ENCODE measurements at places on chromosomes 1 and 21.

- no peak for DNase-seq
These were observed 39.4 kb upstream of the ZNF326 start for GRCh38 chr1:89955311-89956205.

DNA sequence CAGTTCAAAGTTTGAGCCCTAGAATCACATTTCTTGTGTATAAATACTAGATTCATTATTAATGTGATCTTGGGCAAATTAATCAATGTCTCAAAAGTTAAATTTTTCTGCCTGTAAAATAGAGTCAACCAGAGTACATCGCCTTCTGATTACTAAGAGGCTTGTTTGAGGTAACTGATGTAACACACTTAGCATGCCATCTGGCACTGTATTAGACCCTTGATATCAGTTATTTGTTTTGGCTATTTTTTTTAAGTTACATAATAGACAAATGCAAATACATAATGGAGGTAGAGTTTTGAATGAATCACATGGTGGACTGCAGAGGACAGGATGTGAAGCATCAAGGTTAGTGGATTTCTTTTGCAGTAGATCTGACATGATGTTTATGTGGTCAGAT lies 298.4 kb downstream of the ADGRL2 start:
- DNase-seq = peak; percentile 2

DNA sequence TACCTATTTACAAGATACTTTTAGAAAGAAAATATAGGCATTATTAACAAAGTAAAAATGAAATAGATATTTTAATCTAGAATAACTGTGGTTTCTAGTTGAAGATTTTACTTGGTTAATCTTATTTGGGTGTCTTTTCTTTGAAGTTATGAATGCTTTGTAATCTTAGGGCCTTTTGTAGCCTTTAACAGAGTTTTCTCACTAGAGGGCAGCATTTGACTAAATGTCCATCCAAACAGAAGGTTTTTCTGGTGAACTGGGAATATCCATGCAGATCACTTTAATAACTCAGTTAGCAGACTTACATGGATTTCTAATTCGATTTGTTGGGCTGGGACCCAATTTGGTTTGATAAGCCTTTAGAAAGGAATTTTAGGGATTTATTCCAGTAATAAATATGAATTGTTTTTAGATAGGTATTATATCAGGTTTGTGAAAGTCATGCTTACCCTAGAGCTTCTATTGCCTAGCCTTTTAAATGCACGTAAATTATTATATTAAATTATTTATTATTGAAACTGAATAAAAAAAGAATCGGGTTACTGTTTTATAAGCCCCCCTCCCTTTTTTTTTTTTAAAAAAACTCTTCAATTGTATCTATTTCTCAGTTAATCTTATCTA lies 119.7 kb downstream of the ZNF326 start:
- peak; percentile 67 for DNase-seq

GRCh38 chr1:84374991-84375696 lies 23.1 kb upstream of the DNASE2B start:
- no peak for DNase-seq

GRCh38 chr1:23081376-23081775 lies 62.1 kb downstream of the KDM1A start:
- DNase-seq = no peak

DNA sequence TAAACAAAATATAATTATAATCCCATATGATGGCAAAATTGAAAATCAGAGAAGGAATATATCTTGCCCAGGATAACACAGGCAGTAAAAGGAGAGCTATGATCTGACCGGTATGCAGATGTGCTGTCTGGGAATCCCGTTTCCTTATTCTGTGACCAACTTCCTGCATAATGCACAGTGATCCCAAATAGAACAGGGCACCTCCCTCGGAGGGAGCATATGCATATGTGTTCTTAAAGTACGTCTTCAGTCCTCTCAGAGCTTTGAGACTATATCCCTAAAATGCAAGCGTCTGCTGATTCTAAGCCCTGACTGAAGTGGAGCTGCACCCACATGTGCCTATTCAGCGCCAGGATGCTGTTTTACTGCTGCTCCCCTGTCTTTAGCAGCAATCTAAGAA lies 366.1 kb upstream of the PTBP2 start:
- DNase-seq = no peak

- DNase-seq = no peak
These were observed 9.4 kb downstream of the C1orf162 start for GRCh38 chr1:111483166-111483565.

GRCh38 chr1:42047508-42047880 lies 105.7 kb upstream of the GUCA2B start:
- no peak for DNase-seq

- DNase-seq = no peak
These were observed 53.4 kb downstream of the DPH5 start for GRCh38 chr1:100972185-100972584.

DNA sequence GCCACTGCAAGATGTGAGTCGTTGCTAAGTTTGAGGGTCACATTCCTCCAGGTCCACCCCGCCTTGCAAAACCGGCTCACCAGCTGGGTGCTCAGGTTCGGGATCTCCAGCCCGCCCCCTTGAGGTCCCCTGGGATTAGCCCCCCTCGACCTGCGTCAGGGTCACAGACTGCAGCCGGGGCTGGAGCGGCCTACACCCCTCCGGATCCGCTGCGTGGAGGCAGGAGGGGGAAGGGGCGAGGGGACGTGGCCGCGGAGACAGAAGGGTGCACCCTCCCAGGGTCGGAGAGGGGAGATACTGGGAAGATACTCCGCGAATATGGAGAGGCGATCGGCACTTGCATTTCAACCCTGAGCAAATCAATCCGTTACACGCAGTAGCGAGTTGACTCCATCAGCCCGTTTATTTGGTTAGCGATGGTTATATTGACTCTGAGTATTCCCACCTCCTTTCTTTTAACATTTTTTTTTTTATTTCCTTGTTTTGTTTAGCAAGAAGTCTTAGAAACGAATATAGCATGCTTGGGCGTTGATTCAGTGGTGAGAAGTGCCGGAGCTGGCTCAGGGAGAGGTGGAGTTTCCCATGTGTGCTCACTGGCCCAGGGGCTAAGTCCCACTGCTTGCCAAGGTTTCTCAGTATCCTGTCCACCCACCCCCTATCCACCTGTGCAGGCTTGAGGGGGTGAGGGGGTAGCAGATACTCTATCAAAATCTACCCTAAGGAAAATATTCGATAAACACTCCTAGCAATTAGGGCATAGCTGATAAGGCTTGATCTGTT lies 997 bp downstream of the IFNAR2 start:
- DNase-seq = peak; percentile 45

GRCh38 chr1:2628191-2628932 lies 4.5 kb downstream of the MMEL1 start:
- no peak for DNase-seq

GRCh38 chr1:216075339-216075738 lies 347.9 kb downstream of the USH2A start:
- no peak for DNase-seq

DNA sequence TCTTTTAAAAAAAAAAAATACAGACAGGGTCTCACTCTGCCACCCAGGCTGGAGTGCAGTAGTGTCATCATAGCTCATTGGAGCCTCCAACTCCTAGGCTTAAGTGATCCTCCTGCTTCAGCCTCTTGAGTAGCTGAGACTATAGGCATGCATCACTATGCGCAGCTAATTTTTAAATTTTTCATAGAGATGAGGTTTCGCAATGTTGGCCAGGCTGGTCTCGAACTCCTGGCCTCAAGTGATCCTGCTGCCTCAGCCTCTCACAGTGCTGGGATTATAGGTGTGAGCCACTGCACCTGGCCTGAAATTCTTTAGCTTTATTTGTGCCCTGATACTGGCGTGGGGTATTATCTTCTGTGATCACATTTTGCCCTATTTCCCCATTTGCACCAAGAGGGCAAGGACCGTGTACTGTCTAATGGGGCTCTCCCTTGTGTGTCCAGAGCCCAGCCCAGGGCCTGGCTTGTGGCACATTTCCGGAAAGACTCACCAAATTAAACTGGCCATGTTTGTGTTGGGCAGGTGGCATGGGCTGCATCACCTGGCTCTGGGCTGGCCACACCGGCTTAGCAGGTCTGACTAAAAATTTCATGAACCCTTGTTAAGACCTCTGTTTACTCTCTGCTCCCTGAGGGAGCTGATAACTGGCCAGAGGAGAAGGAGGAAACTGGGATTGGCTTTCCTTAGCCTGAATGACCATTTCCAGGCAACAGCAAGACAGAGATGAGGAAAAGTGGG lies 32.2 kb downstream of the TRIM62 start:
- DNase-seq = no peak

- no peak for DNase-seq
These were observed 257.4 kb downstream of the MATN1 start for GRCh38 chr1:30466026-30466425.

DNA sequence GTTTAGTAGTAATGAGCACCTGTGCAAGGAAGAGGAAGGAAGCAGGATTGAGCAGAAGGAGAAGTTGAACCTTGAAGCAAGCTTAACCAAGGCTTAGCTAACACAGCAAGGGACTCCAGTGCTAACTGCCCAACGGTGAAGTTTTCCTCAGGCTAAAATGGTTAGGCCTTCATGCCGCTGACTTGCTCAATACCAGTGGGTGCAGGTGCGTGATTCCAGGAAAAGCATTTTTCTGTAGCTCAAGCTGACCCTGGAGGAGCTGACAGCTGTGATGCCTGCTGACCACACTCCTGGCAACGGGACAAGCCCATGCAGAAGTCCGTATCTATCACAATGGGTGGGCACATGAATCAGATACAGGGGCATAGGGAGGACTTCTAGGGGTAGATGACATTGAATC lies 76.5 kb upstream of the FGGY start:
- DNase-seq = no peak

DNA sequence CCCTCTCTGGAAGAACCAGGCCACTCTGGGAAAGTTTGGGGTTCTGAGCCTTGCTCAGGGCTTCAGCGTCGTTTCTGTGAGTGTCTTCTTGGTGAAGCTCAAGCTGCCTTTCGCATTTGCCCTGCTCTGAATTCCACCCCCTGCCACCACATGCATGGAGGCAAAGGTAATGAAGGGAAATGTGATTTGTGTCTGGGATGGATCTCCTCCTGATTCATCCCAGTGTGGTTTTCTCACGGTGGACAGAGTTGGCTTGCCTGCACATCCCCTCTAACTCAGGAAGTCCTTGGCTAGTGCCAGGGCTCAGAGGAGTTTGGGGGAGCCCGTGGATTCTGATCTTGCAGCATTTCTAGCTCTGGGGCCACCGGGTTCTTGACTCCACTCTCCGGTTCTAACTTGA lies 173.6 kb upstream of the RAB4A start:
- DNase-seq = no peak

DNA sequence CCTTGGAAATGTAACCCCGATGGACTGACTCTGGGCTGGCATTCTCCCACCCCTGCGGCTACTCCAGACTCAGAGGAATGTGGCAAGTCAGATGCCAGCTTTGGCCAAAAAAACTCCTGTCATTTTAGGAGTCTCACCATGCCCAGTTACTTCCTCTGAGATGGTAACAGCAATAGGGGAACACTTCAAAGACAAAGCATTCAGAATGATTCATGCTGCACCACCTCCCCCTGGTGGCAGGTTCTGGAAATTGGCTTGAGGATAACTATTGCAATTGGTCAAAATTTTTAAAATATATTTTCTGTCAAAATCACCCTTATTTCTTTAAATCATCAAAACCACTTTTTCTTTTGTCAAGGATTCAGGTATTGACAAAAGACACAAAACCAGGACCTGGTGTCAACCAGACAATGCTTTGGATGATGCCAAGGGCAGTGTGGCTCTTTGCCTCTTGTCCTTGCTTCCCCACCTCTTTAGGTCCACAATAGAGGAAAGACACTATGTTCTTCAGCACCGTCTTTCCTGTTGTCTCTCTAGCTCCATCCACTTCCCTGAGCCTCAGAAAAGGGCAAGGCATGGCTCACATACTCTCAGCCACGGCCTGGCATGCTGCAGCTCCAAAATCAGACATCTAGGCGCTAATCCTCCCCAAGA lies 9.9 kb upstream of the CDCA8 start:
- DNase-seq = peak; percentile 23

GRCh38 chr1:208137193-208137592 lies 107.0 kb downstream of the PLXNA2 start:
- peak; percentile 77 for DNase-seq

DNA sequence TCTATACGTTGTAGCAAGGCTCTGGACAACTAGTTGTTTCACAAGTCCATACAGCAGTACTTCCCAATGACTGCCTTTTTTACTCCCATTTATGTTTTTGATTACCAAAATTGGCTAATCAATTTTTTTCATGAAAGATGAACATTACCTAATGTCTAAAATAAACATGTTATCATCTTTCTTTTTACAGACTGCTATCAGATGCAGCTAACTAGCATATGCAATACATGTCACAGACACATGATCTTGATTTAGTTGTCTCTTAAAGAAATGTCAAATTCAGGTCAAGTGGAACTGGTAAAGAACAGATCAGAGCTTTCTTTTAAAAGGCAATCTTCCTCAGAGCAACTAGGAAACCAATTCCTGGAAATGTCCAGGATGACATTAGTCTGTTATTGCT lies 630 bp upstream of the DBT start:
- DNase-seq = no peak

Data from NCI-H2171 (cell line).